ENCODE measurements at places on chromosomes 12 and 14.

DNA sequence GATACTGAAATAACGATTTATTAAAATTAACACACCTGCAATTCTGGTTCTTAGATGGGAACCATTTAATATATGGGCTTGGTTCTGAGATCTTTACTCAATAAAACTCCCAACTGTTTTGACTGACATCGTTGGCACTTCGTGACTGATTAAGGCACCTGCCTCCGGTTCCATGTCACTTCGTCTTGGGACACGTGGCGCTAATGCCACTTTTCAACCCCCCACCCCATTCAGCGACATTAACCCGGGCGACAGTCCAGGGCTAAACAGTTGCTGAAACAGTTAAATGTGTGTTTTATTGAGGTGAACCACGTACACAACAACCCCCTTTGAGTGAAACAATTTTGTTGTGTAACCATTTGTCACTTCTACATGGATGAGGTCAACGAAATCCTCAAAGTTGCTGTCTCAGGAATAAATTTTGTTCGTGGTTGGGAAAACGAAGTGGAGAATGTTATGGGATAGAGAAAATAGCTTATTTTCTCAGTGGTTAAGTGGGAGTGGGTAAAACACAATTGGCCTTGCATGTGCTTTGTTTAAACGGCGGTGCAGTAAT lies 9.9 kb upstream of the SLC38A2 start:
- DNase-seq, result no peak

GRCh38 chr12:93767524-93767863 lies 90.3 kb downstream of the CRADD start:
- no peak for DNase-seq

DNA sequence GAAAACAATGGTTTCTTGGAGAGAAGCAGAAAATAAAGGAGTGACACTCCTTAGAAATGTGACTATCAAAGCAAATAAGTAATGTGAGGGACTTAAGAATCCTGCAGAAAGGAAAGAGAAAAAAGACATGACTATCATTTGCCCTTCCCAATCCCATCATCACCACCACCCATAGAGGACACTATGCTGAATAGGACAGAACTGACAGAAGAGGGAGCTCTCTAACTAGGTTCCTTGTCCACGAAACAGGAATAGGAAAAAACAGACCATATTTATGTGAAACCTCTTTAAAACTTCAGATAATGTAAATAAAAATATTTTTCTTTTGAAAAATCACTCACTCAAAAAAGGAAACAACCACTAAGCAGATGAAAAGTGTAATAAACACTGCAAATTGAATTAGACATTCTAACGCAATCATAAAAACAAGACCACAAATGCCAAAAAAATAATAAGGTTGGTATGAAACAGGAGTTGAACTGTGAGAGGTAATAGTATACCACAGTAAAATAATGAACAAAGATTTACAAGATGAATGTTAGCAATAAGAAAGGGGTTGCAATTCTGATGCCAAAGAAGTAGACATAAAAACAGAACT lies 24.1 kb downstream of the KLRD1 start:
- DNase-seq, result peak; percentile 6

DNA sequence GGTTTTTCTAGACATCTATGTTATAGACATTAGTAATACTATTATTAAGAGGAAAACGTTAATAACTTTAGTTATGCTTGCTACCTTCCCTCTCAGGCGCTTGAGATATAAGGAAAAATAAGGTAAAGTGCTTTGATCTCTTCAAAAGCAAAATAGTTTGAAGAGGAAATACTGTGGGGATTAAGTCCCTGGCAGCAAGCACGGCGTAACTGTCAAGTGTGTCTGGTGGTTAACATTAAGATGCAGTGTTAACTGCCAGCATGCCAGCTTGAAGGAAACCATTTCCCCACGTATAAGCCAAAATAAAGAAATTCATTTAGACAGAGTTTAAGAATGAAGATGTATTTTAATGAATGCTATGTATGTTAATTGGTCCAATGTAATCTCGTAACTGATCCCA lies 31.8 kb downstream of the PELI2 start:
- DNase-seq, result no peak

DNA sequence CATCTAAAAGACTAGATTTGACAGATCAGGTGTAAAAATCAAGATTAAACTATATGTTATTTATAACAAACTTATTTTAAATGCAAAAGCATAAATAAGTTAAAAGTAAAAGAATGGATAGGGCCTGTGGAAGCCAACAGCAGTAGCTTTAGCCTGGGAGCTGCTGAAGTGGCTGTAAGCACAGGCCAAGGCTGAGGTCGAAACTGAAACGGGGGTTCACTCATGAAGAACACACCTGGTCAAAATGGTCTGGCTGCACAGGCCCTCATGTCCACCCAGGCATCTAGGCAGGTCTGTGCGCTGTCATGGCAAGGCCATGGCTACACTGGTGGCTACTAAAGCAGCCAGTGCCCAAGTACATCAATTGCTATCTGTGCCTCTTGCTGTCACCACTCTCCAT lies 23.1 kb downstream of the CATSPERB start:
- DNase-seq, result no peak

GRCh38 chr12:38411946-38412345 lies 95.4 kb downstream of the ALG10B start:
- DNase-seq, result no peak

DNA sequence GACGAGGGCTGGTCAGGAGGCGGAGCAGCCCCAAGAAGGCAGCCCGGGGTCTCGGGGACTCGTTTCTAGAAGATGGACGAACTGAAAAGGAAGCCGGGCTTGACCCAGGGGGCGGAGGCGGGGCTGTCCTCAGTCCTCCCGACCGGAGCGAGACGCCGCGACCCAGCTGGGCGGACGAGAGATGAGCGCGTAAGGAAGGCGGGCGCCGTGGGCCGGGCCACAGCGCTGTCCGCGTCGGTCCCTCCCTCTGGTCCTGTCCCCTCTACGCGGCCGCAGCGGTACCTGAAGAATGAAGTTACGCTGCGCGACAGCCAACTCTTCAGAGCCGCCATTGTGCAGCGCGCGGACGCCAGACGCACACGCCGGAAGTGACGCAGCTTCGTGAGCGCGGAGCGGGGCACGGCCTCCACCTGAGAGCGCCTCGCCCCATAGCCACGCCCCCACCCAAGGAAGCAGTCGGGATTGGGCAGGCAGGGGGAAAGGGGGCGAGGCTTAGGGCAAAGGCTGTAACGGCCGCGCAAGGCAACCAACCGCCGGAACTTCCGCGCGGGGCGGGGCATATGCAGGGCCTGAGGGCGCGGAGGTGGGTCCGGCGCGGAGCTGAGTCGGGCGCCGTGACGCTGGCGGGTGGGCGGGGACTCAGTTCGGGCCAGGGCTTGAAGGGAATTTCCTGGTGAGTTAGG lies at the start of gene DIABLO:
Gene DIABLO, minus strand, starts transcription at position 370 of the 683 bp plus-strand sequence. Its CDS starts 38 bp downstream, at position 332.
- peak; percentile 99 for DNase-seq

GRCh38 chr14:52948836-52949235 lies 2.0 kb downstream of the FERMT2 start:
- no peak for DNase-seq

GRCh38 chr14:37034410-37035285 lies 137.8 kb downstream of the SLC25A21 start:
- DNase-seq, result peak; percentile 61

GRCh38 chr14:51613416-51613815 lies 38.3 kb upstream of the FRMD6 start:
- DNase-seq, result no peak

- no peak for DNase-seq
Measured at GRCh38 chr12:105202202-105202601, 33.8 kb downstream of the APPL2 start.

- DNase-seq, result no peak
Measured at GRCh38 chr12:113366827-113367226, 8.4 kb downstream of the PLBD2 start.

DNA sequence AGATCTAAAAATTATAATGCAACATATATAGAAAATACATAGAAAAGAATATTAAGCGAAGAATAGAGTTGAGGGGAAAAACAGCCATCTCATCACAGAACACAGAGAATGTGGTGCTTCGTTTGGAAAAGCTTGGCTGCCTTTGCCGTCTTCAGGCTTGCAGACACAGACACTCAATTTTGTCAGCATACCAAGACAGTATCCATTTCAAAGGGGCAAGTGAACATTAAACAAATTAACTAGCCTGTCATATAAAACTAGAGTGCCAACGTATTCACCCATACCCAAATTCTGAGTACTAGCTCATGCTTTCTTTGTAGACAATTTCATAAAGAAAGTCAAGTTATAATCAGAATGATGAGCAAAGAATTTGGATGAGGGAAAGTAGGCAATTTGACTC lies 40.5 kb downstream of the DMAC2L start:
- no peak for DNase-seq

DNA sequence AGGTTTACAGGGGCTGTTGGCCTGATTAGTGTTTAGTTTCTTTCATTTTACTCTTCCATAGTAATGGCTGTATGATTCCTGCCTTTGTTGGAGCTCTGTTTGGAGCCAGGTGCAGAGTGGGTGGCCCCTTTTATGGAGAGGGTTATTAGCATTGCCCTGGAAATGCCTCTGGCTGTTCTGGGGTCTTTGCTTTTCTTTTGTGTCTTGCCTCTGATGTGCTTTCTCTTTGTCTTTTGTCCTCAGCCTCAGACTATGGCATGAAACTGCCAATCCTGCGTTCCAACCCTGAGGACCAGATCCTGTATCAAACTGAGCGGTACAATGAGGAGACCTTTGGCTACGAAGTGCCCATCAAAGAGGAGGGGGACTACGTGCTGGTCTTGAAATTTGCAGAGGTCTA lies 6.9 kb downstream of the MLEC start:
- peak; percentile 23 for DNase-seq

DNA sequence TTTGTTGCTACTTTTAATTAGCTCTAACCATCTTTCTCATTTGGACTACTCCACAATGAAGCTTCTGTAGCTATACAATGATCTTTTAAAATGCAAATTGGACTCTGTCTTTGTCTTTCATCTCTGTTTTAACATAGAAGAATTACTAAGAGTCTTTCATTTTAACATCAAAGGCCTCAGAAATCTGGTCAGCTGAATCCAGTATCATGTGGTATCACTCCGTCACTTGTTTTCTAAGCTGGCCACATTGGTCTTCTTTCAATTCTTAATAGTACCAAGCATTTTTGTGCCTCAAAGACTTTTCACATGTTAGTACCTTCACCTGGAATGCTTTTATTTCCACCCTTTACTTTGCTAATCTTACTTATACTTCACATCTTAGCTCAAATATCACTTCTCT lies 95.5 kb upstream of the SLC16A7 start:
- DNase-seq, result no peak

DNA sequence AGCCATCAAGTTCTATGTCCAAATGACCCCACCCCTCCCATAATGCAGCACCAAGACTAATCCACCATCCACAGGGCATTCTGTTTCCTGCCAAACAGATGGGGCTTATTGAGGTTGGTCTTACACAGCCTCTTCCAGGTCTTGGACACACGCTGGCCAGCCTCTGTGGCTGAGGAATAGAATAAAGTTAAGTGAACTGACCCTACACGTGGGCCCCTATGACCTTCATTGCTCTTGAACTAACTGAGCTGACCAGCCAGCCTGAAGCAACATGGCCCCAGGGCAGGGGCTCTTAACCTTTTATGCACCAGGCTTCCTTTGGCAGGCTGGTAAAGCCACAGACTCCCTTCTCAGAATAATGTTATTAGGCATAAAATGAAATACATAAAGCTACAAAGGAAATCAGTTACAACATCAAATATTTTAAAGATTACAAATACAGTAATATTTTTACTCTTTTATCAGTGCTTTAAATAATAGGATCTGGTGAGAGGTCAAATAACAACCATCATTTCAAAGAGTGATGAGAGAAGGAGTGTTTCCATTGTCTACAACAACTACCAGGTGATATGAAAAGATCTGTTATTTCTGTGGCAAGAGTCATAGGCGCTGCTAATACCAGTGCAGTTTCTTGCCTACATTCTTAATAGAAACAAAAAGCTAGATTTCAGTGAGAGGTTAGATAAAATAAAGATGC lies 192.9 kb upstream of the NUDT4 start:
- DNase-seq, result no peak

- no peak for DNase-seq
Measured at GRCh38 chr14:98312006-98312405, 960.0 kb downstream of the BCL11B start.

GRCh38 chr14:56562883-56563282 lies 16.7 kb upstream of the TMEM260 start:
- no peak for DNase-seq

Data from NCI-H2227 treated with DMSO at 0.1 percent for 48 hours (cell line).